ENCODE measurements at places on chromosomes 3 and 15. TPM values are rescaled to one million over a fixed set of nuclear protein-coding genes. Genes with fewer than 3 reads are reported as not detected.

Gene DPPA4
- not detected for total RNA-seq

Gene KPNA1
- total RNA-seq, result 47.2 TPM

Gene ELP6
- total RNA-seq, result 19.1 TPM

GRCh38 chr15:68204776-68205557 is at the start of gene CALML4:
CALML4 (minus strand) TSS chr15:68205332; CDS start chr15:68205247, 85 bp downstream.
- peak within 1 kb of the TSS; percentile 47 for H3K27ac ChIP-seq
- no peaks in the 10 kb centered on the region for H3K27me3 ChIP-seq
- peak within 1 kb of the TSS; percentile 42 for H3K4me3 ChIP-seq

DNA sequence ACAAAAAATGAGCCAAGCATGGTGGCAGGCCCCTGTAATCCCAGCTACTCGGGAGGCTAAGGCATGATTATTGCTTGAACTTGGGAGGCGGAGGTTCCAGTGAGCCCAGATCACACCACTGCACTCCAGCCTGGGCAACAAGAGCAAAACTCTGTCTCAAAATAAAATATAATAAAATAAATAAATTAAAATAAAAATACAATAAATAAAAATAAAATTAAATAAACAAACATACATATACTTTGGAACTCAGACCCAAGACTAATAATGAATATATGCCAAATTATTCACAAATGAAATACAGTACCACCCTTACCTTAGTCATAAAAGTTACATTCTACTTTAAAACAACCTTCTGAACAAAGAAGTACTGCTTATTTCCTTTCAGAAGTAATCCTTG is 81.8 kb downstream of the SCAPER start:
- no peaks in the 10 kb centered on the region for H3K36me3 ChIP-seq
- no peak overlapping the region for H3K4me3 ChIP-seq
- no peak overlapping the region for H3K27ac ChIP-seq

- no peaks in the 10 kb centered on the region for H3K36me3 ChIP-seq
- no peak overlapping the region for H3K4me3 ChIP-seq
- DNase-seq, result no peak
- no peaks in the 10 kb centered on the region for H3K27me3 ChIP-seq
Observed at GRCh38 chr15:70947351-70948335, 55.0 kb downstream of the LRRC49 start.

DNA sequence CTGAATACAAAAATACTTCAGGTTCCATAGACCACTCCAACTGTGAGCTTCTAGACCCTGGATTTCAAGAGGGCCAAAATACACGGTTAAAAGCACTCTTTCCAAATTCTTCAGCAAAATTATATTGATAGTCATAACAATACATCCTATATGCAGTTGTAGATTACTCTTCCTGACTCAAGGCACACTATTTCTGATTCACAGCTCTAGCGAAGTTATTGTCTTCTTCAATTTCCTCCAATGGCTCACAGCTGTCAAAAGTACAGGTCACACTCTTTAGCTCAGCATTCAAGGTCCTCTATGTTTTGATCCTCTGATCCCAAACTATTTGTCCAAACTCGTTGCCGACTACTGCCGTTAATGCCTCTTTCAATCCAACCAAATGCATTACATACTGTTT is 13.5 kb upstream of the CCDC80 start:
- H3K27me3 ChIP-seq, result no peaks in the 10 kb centered on the region
- DNase-seq, result no peak
- H3K4me1 ChIP-seq, result peaks cover 8% of the 10 kb centered on the region
- peak overlapping the region; percentile 70 for H3K27ac ChIP-seq

GRCh38 chr15:29087521-29088285 is 181.9 kb downstream of the NSMCE3 start:
- no peak for DNase-seq
- no peak overlapping the region for H3K4me3 ChIP-seq
- no peaks in the 10 kb centered on the region for H3K4me1 ChIP-seq
- no peak overlapping the region for H3K27ac ChIP-seq
- H3K27me3 ChIP-seq, result no peaks in the 10 kb centered on the region
- H3K36me3 ChIP-seq, result no peaks in the 10 kb centered on the region

DNA sequence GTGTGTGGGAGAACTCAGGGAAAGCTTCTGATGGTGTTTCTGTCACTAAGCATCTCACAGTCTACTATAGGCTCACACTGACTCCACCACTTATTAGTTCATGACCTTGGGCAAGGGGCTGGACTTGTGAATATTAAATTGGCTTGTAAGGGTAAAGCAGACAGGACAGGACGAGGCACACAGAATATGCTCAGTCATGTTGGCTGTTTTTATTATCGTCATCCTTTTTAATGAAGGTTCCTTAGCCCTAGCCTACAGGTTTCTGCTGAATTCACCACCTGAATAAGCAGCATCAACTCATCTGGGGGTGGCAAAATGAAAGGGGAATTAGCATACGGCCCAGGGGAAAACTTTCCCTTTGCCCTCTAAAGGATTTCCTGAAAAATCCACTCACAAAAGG is 39.6 kb upstream of the LIPC start:
- no peak overlapping the region for H3K4me3 ChIP-seq
- DNase-seq, result no peak
- H3K4me1 ChIP-seq, result no peaks in the 10 kb centered on the region
- H3K27ac ChIP-seq, result no peak overlapping the region
- H3K27me3 ChIP-seq, result no peaks in the 10 kb centered on the region

DNA sequence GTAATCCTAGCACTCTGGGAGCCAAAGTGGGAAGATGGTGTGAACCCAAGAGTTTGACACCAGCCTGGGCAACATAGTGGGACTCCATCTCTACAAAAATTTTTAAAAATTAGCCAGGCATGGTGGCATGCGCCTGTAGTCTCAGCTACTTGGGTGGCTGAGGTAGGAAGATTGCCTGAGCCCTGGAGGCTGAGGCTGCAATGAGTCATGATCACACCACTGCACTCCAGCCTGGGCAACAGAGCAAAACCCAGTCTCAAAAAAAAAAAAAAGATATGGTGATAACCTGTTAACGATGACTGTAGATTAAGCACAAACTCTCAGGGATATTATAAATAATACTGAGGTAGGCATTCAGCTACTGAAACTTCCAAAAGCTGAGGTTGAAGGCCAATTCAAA is 107.5 kb downstream of the SLC49A4 start:
- H3K27me3 ChIP-seq, result no peaks in the 10 kb centered on the region
- no peak overlapping the region for H3K4me3 ChIP-seq
- no peak overlapping the region for H3K27ac ChIP-seq
- H3K4me1 ChIP-seq, result no peaks in the 10 kb centered on the region
- no peaks in the 10 kb centered on the region for H3K36me3 ChIP-seq

DNA sequence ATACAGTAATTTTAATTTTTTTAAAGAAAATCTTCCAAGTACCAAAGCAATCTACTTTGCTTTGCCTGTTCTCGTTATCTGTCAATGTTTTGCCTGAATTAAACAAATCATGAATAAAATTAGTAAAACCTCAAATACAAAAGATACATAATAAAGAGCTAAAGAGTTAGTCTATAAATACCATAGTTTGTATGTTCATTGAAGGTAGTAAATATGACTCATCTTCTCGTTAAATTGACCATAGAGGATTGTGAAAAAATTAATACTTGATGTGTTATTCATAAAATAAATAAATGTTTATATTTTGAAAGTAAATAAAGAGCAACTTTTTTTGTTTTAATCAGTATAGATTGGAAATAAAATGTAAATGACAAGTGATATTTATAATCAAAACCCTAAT is 246.5 kb upstream of the PLSCR5 start:
- no peak overlapping the region for H3K27ac ChIP-seq
- no peak for DNase-seq
- H3K36me3 ChIP-seq, result no peaks in the 10 kb centered on the region
- H3K27me3 ChIP-seq, result no peaks in the 10 kb centered on the region
- H3K4me3 ChIP-seq, result no peak overlapping the region

GRCh38 chr3:141659821-141660613 is 78.1 kb upstream of the RNF7 start:
- no peaks in the 10 kb centered on the region for H3K27me3 ChIP-seq
- H3K4me1 ChIP-seq, result peaks cover 12% of the 10 kb centered on the region
- peak overlapping the region; percentile 62 for H3K4me3 ChIP-seq
- H3K27ac ChIP-seq, result peak overlapping the region; percentile 2

DNA sequence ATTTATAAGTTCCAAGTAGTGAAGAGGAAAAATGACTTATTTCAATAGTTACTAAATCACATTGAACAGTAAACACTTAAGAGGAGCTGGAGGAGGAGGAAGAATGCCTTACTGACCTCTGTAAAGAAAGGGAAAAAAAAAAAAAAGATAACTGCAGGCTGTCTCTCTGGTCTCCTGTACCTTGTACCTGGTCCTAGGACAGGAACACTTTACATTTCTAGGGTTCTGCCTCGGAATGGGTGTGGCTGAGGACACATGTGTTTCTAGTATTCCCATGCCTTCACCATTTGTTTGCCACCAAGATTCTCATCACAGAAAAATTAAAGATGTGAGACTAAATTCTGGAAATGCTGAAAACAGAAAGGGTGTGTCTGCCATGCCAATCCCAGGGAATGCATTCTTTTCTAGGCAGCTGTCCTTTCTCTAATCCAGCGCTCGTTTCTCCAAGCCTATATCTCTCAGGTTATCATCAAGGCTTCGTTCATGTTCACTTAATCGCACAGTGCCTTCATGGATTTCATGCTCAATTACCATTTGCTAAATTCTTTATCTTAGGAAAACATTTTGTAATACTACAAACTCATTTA is 1208.3 kb downstream of the OTOL1 start:
- no peak overlapping the region for H3K27ac ChIP-seq
- no peaks in the 10 kb centered on the region for H3K4me1 ChIP-seq
- H3K36me3 ChIP-seq, result no peaks in the 10 kb centered on the region

DNA sequence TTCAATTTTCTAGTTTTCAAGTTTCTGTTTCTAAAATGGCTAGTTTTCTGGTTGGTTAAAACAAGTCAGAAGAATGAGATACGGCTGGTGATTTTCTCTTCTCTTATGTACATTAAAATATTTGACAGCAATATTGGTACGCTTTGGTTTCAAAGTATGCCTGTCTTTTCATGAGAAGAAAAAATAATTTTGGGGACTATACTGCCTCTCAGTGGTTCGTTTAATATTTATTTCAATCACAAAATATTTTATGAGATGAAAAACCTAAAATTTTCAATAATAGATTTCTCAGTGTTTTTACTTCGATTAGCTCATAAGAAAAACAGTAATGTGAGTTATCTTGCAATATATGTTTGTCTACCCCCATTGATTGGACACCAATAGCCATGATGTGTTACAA is 72.8 kb upstream of the AADACL2 start:
- no peak for DNase-seq
- no peaks in the 10 kb centered on the region for H3K27me3 ChIP-seq
- no peaks in the 10 kb centered on the region for H3K4me1 ChIP-seq
- H3K4me3 ChIP-seq, result no peak overlapping the region
- no peak overlapping the region for H3K27ac ChIP-seq

GRCh38 chr3:101383156-101383575 is 62.8 kb upstream of the IMPG2 start:
- no peak for DNase-seq
- no peak overlapping the region for H3K4me3 ChIP-seq
- H3K36me3 ChIP-seq, result peaks cover 5% of the 10 kb centered on the region
- H3K27ac ChIP-seq, result no peak overlapping the region

DNA sequence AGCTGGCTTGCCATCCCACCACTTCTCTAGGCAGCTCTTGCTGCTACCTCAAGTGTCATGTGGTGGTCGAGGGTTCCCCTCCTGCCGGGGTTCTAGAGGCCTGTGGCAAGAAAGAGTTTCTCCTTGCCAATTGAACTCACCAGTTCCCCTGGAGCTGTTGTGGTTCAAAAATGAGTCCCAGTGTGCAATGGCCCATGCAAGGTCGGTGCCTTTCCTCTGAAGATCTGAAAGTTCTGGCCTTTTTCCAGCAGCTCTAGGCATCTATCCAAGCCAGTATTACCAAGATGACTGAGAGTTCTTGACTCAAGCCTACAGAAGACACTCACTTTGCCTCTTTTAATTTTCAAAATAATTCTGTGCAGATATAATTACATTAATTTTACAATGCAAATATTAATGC is 163.6 kb downstream of the KCNMB2 start:
- no peak for DNase-seq
- no peaks in the 10 kb centered on the region for H3K27me3 ChIP-seq
- H3K36me3 ChIP-seq, result no peaks in the 10 kb centered on the region
- no peak overlapping the region for H3K27ac ChIP-seq
